Hematopoietic multipotent progenitor cell treated with erythropoietin and hydrocortisone succinate and interleukin-3 and kit ligand, for 8 days (in vitro differentiated cells): ENCODE measurements at places on chromosomes 12 and 14.

- DNase-seq: no peak
These were observed 112.6 kb downstream of the ZNF664 start for GRCh38 chr12:124085419-124086296.

- no peak for DNase-seq
These were observed 200.2 kb downstream of the PHLDA1 start for GRCh38 chr12:75831402-75831801.

GRCh38 chr12:125065919-125066570, 810 bp downstream of the AACS start:
- no peak for DNase-seq

GRCh38 chr14:32813401-32813800, 125.3 kb upstream of the NPAS3 start:
- DNase-seq: no peak
